Fibroblast of upper back skin (primary cell): ENCODE measurements at places on chromosomes 1 and 21.

DNA sequence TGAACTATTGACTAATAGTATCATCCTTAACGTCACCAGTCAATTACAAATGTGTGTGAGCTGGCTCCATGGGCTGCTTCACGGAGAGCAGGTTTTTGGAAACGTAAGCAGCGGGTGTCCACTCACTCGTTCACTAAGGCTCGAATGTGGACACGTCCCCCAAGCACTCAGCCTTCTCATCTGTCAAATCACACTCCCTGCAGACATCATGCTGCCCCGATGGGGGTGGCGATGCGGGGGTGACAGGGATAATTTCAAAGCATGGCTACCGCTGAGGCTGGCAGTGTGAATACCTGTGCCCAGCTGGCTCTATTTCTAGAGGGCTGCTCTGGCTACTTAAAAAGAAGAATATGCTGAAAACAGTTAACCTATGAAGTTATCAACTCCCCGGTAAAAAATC is 71.3 kb downstream of the CAPZB start:
- DNase-seq, result no peak

GRCh38 chr1:110195196-110195595 is 14.9 kb upstream of the KCNC4 start:
- no peak for DNase-seq

GRCh38 chr1:47438165-47439016 is 547 bp downstream of the FOXD2 start:
- no peak for DNase-seq

DNA sequence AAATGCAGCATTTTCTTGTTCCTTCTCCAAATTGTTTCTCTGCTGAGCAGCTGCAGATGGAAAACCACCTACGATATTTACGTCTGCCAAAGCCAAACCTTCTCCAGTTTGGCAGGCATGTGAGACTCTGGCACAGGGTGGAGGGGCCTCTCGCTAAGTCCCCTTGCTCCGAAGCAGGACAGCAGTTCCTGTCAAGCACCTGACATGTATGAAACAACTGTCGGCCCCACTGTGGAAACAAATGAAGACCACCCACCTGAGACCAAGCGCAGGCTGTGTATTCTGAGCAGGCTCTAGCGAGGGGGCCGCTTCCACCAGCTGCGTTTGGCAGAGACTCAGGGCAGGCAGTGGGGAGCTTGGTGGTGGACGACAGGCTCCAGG is 74.7 kb downstream of the RIPK4 start:
- no peak for DNase-seq

DNA sequence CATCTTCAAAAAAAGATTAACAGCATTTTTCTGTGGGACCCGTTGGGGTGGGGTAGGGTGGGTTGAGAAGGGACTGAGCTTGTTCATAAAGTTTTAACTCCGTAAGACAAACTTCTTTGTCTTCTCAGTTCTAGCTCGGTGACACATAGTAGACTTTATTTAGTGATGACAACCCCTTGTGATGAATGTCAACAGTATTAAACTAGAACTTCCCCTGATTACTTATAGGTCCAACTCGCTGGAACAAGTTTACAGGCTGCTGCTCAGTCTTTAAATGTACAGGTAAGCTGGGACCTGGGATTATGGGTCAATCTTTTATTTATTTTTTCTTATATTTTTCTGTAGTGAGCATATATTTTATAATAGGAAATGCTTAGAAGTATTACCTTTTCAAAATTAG is 148.4 kb downstream of the CD247 start:
- no peak for DNase-seq

DNA sequence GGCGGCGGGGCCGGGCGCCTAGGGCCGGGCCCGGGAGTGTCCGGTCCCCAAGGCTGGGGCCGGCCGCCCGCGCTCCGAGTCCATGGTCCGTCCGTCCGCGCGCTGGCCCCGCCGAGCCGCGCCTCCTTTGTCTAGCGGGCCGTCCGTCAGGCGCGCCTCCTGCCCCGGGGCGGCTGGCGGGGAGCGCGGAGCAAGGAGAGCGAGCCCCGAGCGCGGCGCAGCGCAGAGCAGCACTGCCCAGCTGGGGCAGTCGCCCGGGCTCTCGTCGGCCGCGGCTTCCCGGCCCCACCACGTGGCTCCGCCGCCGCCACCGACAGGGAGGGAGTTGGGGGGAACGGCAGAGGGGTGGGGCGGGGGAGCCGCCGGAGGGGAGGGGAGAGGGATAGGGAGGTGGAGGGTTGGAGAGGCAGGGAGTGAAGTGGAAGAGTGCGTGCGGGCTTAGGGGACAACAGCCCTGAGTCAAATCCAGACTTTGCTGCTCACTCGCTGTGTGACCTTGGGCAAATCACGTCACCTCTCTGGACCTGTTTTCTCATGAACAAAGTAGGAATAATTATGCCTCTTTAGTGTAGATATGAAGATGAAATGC is at the start of gene NKAIN1:
NKAIN1 (minus strand) TSS at position 235 of the 589 bp plus-strand sequence. CDS start 340 bp downstream, outside the sequence.
- peak; percentile 7 for DNase-seq

GRCh38 chr21:25934130-25934529 is 199.4 kb downstream of the GABPA start:
- DNase-seq, result no peak

- no peak for DNase-seq
Measured at GRCh38 chr21:25834381-25834780, 99.6 kb downstream of the GABPA start.

DNA sequence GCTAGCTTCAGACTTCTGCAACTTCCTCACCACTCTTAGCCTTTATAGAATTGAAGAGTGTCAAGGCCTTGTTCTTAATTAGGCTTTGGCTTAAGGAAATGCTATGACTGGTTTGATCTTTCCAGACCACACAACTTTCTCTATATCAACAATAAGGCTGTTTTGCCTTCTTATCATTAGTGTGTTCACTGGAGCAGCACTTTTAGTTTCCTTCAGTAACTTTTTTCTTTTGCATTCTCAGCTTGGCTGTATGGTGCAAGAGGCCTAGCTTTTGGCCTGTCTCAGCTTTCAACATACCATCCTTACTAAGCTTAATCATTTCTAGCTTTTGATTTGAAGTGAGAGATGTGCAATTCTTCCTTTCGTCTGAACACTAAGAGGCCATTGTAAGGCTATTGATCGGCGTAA is 8.6 kb downstream of the PRKACB start:
- no peak for DNase-seq

DNA sequence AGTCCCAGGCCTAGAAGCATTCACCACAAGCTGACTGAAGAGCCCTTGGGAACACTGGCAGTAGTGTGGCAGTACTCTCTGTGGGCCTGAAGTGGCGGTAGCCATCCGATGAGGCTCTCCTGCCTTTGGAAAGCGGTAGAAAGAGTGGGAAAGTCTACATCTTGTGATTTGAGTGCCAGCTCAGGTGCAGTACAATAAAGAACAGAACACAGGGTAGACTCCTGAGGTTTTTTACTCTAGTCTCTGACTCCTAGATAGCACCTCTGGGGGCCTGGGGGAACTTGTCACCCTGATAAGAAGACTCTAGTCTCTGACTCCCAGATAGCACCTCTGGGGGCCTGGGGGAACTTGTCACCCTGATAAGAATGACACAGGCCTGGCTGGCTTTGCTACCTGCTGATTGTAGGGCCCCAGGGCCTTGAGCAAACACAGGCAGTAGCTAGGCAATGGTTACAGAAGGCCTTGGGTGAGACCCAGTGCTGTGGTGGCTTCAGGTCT is 18.0 kb upstream of the IL20 start:
- DNase-seq, result no peak

DNA sequence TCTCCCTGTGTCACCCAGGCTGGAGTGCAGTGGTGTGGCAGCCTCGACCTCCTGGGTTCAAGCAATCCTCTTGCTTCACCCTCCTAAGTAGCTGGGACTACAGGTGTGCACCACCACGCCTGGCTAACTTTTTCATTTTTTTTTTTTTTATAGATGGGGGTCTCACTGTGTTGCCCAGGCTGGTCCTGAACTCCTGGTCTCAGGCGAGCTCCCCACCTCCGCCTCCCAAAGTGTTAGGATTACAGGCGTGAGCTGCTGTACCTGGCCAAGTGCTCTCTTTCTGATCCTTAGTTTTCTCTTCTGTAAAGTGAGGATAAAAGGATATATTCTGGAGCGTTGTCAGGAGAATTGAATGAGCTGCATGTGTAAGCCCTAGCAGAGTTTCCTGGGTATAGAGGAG is 68.7 kb downstream of the GALNT2 start:
- DNase-seq, result no peak

DNA sequence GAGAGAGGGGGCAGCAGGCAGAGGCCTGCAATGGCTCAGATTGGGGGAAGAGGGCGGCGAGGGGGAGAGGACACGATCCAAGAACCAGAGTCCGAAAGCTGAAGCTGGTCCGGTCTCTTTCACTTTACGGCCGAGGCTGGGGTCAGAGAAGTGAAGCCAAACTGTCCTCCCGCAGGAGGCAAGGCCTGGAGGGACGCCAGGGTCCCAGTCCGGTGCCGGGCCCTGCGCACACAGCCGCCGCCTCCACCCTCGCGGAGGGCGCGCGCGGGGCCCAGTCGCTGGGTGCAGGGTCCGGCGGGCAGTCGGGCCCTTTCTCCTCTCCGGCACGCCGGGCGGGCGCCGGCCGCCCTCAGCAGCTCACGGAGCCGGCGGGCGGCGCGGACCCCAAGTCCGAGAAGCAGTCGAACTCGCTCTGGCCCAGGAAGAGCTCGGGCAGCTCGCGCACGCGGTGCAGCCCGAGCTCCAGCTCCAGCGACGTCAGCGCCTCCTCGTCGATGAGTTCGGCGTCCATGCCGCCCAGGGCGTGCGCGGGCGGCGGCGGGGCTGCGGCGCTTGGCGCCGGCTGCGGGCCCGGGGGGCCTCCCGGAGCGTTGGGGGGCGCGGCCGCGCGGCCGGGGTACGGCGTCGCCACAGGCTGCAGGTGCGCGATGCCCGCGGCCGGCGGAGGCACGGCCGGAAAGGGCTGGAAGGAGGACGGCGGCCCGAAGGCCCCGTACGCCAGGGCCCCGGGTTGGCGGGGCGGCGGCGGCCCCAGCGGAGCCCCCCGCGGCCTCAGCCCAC is 749 bp downstream of the CITED4 start:
- DNase-seq, result peak; percentile 31

DNA sequence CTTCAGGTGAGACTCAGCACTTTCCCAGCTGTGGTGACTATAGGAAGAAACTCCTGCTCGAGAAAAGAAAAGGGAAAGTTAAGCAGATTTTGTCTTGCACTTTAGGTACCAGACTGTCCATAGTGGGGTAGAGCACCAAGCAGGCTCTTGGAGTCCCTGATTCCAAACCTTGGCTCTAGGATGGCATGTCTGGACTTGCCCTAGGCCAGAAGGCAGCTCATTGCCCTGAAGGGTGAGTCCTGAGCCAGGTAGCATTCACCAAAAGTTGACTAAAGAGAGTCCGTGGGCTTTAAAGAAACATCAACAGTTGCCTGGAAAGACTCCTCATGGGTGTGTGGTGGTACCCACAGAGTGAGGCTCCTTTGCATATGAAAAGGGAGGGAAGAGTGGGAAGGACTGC is 145.2 kb upstream of the SNX7 start:
- no peak for DNase-seq

GRCh38 chr1:28896609-28896986 is 17.8 kb upstream of the EPB41 start:
- no peak for DNase-seq

- no peak for DNase-seq
Measured at GRCh38 chr1:169631249-169631648, 1.3 kb upstream of the SELP start.

DNA sequence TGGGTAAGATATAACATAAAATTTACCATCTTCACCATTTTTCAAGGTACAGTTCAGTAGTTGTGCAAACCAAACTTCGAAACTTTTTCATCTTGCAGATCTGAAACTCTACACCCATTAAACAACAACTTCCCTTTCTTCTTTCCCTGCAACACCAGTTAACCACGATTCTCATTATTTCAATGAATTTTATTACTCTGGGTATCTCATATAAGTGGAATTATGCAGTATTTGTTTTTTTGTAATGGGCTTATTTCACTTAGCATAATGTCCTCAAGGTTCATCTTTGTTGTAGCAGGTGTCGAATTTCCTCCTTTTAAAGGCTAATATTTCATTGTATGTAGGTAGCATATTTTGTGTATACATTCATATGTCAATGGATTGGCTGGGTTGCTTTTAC is 146.1 kb downstream of the SPATA46 start:
- no peak for DNase-seq

- DNase-seq, result peak; percentile 82
Measured at GRCh38 chr1:9294405-9294773, 1.7 kb downstream of the SPSB1 start.

DNA sequence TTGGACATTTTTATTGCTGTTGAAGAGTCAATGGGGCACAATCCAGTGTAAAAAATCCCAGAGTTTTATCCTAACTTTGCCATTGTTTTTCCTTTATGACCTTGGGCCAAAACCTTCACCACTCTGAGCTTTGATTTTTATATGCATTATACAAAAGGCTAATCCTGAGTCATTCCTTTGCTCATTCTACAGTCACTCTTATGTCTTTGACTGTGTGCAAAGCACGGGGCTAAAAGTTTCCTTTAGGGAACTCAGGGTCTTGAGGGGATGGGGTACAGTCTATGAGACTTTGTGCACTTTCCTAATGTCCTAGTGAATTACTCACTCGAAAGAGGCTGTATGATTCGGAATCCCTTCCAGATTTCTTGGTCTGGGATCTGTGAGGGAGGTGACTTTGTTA is 543.2 kb upstream of the CAMK1G start:
- peak; percentile 14 for DNase-seq

DNA sequence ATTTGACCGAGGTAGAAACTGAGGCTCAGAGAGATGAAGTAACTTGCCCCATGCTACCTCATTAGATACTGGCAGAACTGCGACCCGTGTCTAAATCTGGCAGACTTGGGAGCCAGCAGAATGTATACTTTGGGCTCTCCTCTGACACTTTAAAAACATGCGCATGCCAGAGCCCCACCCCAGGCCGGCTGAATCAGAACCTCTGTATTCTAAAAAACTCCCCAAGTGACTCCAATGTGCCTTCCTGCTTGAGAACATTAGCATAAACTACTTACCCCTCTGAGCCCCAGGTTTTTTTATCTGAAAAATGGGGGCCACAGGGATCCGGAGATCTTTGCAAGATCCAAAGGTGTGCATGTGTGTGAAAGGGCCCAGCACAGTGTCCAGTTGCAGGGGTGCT is 344.7 kb upstream of the USP24 start:
- DNase-seq, result no peak

DNA sequence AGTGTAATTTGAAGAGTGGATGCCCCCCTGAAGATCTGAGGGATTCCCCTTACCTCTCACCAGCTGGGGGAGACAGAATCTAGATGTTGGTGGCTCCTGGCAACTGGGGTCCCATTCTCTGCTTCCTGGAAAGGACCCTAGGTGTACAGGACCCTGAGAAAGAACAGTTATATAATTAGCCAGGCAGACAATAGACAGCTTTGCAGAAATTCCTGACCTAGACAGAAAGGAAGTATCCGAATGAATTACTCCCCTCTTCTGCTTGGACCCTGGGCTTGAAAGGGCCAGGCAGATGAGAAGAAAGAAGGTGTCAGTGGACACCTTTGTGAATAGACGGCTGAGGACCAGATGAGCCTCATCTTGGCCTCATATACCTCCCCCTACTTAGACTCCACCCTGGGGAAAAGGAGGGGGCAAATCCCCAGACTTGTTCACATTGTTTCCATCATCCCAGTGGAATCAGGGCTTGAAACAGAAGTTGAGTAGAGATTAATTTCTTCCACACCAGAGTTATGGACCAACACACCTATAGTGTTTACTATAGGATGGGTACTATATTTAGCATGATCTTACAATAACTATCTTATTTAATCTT is 1.8 kb upstream of the IQGAP3 start:
- no peak for DNase-seq

GRCh38 chr1:156858959-156859522 is at the start of gene INSRR:
TSS of gene INSRR (minus strand) at chr1:156859117. CDS start at chr1:156858621, 496 bp downstream.
- DNase-seq, result no peak
